ENCODE measurements at places on chromosomes 1 and 21.

DNA sequence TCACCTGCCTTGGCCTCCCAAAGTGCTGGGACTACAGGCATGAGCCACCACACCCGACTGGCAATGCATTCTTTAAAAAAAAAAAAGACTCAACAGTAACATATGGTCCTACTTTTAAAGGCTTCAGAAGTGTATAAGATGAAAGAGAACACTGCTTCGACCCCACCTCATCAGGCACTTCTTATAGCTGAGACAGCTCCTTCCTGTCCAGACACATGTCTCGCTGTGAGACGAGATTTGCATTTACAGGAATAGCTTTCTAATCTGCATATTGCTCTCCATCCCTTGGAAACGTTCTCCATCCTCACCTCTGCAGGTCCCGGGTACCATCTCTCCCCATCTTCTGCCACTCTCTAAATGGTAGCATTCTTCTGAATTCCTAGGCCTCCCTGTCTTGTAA is 6.7 kb downstream of the AZIN2 start:
- DNase-seq: no peak

- DNase-seq: no peak
Observed at GRCh38 chr1:178684542-178685000, 40.5 kb upstream of the RALGPS2 start.

GRCh38 chr21:24955275-24955961 is 651.9 kb downstream of the MRPL39 start:
- DNase-seq: no peak

GRCh38 chr1:236039740-236040685 is 24.9 kb downstream of the NID1 start:
- DNase-seq: no peak
